Stimulated activated CD4-positive, alpha-beta T cell treated with anti-CD3 and anti-CD28 coated beads, Interleukin-1b, Interleukin-23, amount 100 ng/mL, for 1 hour (primary cell): ENCODE measurements at places on chromosomes 2 and 18.

- DNase-seq: no peak
Measured at GRCh38 chr2:200620606-200621390, 35.0 kb downstream of the AOX1 start.

- no peak for DNase-seq
Measured at GRCh38 chr2:20844246-20844645, 21.3 kb upstream of the LDAH start.

- no peak for DNase-seq
Measured at GRCh38 chr2:160334028-160334741, 134.1 kb upstream of the ITGB6 start.

GRCh38 chr2:130152816-130153595 lies 8.1 kb upstream of the CCDC74B start:
- no peak for DNase-seq

GRCh38 chr2:97732436-97733340 lies 19.3 kb downstream of the ZAP70 start:
- no peak for DNase-seq

DNA sequence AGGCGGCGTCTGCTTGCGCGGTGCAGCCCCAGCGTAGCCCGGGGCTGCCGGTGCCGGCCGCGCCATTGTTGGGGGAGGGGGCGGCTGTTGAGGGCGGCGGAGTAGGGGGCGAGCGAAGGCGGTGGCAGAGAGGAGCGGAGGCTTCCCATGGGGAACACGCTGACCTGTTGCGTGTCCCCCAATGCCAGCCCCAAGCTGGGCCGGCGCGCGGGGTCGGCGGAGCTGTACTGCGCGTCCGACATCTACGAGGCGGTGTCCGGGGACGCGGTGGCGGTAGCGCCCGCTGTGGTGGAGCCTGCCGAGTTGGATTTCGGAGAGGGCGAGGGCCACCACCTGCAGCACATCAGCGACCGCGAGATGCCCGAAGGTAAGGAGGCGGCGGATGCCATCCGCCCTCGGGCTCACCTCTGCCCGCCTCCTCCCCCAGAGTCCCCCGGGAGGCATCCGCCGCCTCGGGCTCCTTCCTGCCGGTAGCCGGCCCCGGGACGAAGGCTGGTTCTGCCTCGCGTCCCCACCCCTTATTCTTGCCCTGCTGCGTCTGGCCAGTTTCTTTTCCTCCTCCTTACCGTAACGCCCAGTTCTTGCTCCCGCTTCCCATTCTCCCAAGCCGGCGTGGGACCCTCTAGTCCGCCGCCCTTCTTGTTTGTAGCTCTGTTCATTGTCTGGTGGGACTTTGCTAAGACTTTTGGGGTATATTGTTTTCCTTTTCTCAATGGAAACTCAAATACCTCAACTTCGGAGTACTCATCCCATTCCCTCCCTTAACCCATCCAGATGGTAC lies 500 bp downstream of the CCNYL1 start:
- peak; percentile 15 for DNase-seq

- DNase-seq: peak; percentile 16
Measured at GRCh38 chr2:101474731-101475384, at the start of gene RFX8. TSS of gene RFX8 (minus strand) at chr2:101475112. CDS start at chr2:101466848, 8,264 bp downstream.

DNA sequence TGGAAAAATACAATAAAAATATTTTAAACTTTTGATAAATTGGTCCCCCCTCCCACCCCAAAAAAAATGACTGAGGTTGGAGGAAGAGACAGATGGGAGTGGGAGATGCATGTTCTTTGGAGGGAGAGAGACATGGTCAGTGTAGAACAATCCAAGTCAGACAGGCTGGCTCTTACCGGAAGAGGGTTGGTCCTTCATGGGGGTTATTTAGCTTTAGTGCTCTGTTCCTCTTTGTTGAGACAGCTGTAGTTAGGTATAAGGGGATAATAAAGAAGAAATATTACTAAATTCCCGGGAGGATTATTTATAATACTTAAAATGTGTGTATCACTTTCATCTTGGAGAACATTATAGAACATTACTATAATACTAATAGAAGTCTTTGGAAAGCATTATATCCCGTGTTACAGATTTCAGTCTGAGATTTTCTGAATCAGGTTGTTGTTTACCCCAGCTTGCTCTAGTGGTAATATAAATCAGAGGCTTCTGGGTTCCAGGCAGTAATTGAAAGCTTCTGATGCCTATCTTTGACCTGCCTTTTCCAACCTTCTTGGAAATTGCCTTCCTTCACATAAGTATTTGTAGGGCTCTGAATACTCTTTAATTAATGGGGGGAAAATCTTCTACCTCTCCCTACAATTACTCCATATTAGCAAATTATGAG lies 87.7 kb downstream of the SPTBN1 start:
- no peak for DNase-seq

- DNase-seq: no peak
Measured at GRCh38 chr2:8598295-8599165, 83.3 kb upstream of the ID2 start.

DNA sequence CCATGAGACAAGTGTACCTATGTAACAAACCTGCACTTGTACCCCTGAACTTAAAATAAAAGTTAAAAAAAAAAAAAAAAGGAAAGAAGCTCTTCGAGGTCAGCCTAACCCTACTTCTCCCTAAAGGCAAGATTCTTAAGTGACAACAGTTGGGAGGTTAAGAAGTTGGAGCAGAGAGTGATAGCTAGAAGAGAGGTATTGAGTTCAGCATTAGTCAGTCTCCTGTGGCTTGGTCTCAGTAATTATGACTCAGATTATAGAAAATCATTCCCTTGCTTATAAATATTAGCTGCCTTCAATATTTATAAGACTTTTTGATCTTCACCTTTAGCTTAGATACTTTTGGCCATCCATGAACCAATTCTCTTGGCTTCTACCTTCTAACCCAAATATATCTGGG lies 926.8 kb upstream of the SLC39A10 start:
- DNase-seq: no peak

DNA sequence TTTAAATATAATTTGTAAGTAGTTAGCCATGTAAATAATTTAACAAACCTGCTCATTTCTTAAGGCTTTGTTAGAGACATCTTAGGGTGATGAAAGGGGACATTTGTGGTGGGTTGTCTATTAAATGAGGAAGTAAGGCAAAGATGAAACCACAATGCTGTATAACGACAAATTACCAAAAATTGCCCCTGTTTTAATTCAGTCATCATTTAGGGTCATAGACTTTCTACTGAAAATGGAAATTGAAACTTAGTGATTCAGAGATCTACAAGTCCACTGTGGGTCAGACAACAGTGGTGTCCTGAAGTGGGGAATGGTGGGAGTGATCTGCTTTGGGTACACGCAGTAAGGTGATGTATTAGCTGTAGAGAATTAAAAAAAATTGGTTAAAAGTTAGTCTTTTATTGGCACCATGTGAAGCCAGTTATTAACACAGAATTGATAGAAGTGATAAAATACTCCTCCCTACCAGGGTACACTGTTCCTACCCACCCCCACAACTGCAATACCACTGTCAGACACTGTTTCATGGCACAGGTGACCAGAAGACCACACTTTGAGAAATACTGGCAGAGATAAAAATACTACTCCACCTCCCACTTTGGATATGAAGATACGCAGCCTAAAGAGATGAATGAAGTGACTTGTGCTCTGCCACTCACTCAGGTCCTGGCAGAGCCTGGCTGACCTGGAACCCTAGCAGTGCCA lies 13.4 kb downstream of the CERS6 start:
- no peak for DNase-seq

DNA sequence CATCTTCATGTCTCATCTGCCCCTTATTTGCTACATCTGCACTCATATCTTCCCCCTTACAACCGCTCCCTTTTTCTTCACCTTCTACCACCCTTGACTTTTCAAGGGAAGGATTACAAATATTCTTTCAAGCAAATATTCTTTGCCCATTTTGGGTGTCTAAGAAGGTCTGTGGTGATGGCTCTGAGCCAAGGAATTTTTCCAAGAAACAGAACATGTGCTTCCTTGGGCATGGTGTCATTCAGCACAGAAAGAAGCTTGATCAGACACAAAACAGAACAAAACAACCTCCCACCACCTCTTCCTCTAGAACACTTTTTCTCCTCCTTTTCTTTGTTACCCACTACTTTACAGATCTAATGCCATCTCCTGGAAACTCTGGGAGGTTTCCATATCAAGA lies 313.7 kb downstream of the SATB2 start:
- no peak for DNase-seq

GRCh38 chr2:212931271-212931670 lies 220.1 kb downstream of the IKZF2 start:
- DNase-seq: no peak

GRCh38 chr2:195520671-195521155 lies 136.3 kb upstream of the SLC39A10 start:
- no peak for DNase-seq

DNA sequence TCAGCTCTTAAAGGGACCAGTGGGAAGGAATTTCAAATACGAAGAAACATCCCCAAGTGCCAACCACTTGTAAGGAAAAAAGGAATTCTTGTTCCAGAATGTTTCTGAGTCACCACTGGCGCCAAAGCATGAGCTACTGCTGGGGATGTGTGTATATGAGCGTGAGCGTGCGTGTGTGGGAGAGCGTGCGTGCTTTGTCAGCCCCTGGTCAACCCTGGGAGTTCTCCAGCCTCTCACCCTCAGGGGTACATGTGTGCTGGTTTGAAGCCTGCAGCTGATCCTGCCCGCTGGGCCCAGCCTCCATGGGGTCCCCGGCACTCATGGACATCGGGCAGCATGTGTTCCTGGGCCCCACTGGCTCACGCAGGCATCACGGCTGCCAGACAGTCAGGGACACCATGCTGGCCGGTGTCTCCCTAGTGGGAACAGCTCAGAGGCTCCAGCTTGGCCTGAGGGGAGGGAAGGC lies 17.1 kb downstream of the HS6ST1 start:
- DNase-seq: no peak

GRCh38 chr18:10377956-10378355 lies 76.5 kb upstream of the APCDD1 start:
- no peak for DNase-seq

DNA sequence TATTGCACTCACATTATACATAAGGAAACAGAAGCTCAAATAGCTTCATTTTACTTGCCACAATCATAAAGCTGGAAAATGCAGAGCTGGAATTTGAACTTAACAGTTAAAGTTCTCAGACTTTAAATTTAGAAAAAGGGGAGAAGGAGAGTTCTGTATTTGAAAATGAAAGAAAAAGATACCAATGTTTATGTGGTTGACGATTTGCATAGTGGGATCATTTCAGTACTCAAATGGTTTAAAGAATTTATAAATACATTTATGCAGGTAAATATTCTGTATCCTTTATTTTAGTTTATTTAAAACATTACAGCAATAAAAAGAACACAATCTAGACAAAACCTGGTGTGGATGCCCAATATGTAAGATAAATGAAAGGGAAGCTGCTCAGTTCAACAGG lies 25.5 kb upstream of the STAT4 start:
- DNase-seq: no peak

DNA sequence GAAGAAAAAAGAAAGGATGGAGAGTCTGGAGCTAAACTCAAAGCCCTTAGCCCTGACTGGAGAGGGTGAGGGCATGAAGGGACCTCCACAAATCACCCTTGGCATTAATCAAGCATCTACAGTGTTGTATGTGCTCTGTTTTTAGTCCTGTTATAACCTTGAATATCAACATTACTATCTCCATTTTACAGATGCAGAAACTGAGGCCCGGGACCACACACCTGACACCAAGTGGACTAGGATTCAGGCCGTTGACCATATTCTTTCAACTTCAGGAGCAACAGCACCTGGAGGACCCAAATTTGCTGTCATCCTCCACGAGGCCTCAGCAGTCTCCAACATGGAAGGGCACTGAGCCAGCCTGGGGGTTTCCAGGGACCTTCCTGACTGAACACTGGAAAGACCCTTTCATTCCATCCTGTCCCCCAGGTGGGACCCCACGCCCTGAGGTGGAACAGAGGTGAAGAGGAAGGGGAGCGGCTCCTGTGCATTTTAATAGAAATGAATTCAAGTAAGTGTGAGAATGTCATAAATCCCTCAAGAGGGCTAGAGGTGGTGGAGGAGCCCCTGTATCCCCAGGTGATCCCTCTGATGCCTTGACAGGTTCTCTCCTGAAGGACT lies 41.0 kb downstream of the SERTAD2 start:
- DNase-seq: no peak

DNA sequence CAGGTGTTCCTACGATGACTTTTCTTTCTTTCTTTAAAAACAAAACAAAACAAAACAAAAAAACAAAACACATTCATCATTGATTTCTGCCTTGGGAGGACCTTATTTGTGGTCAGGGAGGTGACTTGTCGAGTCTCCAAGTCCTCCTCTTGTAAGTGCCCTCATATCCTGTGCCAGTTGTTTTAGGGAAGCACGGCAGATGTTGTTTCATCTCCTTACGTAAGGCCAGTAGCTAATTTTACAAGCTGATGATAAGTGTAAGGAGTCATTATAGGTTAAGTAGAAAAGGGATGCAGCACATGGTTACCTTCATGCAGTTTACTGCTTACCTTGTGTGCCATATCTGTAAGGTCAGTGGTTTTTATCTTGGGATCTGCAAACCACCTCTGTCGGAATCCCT lies 52.2 kb downstream of the MRPS9 start:
- DNase-seq: no peak

GRCh38 chr2:119753041-119753929 lies 6.4 kb upstream of the PTPN4 start:
- DNase-seq: no peak

- DNase-seq: peak; percentile 87
Measured at GRCh38 chr2:96148410-96149217, 3.4 kb upstream of the DUSP2 start.

GRCh38 chr2:240140920-240141319 lies 462 bp upstream of the OTOS start:
- no peak for DNase-seq
